Activated naive CD8-positive, alpha-beta T cell treated with anti-CD3 and anti-CD28 coated beads, Interleukin-2, amount 10 ng/mL, durations not matched to agents 7 days and 5 days (primary cell): ENCODE measurements at places on chromosomes 1 and 21. TPM values are rescaled to one million over a fixed set of nuclear protein-coding genes. Genes with fewer than 3 reads are reported as not detected.

DNA sequence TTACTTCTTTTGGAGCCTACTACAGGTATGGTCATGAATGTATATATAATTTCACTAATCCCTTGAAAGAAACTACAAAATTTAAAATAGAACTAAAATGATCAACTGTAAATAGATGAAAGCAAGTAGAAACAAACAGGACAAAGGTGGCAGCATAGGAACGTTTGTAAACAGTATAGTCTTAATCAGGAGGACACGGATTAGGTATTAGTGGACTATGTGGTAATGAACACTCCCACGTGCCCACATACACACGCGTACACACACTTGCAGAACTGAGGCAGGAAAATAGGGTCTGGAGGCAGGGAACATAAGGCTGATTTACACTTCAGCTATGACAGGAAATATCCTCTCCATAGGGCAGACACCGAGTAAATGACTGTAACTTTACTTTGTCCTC is 1397.8 kb downstream of the NCAM2 start:
- H3K4me3 ChIP-seq, result no peak overlapping the region
- no peak overlapping the region for H3K27ac ChIP-seq
- no peaks in the 10 kb centered on the region for H3K36me3 ChIP-seq
- DNase-seq, result no peak
- H3K27me3 ChIP-seq, result no peaks in the 10 kb centered on the region

The TNFSF4 gene
- total RNA-seq, result 4.0 TPM

The MSH4 gene
- 0.40 TPM for total RNA-seq

DNA sequence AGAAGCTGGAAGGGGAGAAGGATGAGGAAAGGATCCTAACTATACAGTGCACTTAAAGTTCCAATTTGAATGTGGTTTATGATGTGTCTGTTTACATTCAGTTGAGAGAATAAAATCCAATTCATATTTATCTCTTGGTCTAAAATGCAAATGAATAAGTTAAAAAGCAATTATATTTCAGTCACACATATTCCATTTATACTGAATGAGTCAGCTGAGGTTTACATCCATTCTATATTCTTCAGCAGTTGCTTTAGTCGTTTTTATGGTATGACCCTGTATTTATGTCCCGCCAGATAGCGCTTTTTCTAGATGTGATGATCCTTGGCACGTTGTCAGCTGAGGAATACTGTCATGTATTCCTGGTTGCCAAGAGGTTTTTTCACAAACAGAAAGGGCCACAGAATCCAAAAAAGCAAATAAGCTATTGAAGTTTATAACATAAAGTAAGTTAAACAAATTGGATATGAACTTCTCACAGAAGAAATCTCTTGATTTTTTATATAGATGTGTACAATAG is 866.2 kb downstream of the NCAM2 start:
- no peaks in the 10 kb centered on the region for H3K27me3 ChIP-seq
- H3K4me1 ChIP-seq, result no peaks in the 10 kb centered on the region
- no peak overlapping the region for H3K4me3 ChIP-seq
- DNase-seq, result no peak
- no peaks in the 10 kb centered on the region for H3K36me3 ChIP-seq
- no peak overlapping the region for H3K27ac ChIP-seq

DNA sequence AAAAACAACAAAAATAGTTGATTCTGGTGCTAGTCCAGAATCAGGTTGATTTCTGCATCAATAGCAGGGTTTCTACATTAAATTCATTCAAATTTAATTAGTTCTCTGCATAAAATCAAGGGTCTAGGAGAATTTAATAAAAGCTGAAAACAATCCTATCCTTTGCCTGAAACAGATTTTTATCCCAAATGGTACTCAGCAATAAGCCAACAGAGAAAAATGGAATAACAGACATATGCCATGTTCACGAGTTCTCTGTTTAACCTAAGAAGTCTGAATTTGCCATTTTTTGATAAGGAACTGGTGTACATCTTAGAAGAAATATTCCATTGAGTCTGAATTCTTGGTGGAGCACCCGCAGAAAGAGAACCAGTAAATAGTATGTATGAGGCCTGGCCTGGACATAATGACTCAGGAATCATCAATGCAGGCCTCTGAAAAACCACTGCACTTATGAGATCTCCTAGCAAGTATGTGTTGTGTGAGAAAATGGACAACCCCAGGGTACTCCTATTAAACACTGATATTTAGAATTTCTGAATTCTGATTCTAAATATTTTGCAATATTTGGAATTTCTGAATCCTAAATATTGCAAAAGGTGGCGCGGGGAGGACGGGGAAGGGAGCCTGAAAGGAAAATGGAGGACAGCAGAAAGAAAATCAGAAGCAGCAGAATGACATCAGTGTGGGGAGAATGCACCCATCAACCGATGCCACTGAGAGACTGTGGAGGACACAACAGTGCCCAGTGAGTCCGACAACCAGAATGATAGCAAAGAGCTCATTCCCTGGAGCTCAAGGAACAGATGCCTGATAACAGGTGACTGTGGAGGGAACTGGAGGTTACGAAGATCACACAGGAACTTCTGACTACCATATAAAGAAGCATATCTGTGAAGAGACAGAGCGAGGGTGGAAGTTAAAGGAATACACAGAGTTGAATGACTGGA is 97.6 kb downstream of the APP start:
- H3K27ac ChIP-seq, result no peak overlapping the region
- H3K4me1 ChIP-seq, result peaks cover 22% of the 10 kb centered on the region
- H3K36me3 ChIP-seq, result no peaks in the 10 kb centered on the region
- no peak overlapping the region for H3K4me3 ChIP-seq
- DNase-seq, result no peak

GRCh38 chr1:98098473-98098872 is 177.6 kb upstream of the DPYD start:
- no peak overlapping the region for H3K27ac ChIP-seq
- H3K4me1 ChIP-seq, result no peaks in the 10 kb centered on the region
- H3K4me3 ChIP-seq, result no peak overlapping the region
- H3K36me3 ChIP-seq, result no peaks in the 10 kb centered on the region
- H3K27me3 ChIP-seq, result no peaks in the 10 kb centered on the region

DNA sequence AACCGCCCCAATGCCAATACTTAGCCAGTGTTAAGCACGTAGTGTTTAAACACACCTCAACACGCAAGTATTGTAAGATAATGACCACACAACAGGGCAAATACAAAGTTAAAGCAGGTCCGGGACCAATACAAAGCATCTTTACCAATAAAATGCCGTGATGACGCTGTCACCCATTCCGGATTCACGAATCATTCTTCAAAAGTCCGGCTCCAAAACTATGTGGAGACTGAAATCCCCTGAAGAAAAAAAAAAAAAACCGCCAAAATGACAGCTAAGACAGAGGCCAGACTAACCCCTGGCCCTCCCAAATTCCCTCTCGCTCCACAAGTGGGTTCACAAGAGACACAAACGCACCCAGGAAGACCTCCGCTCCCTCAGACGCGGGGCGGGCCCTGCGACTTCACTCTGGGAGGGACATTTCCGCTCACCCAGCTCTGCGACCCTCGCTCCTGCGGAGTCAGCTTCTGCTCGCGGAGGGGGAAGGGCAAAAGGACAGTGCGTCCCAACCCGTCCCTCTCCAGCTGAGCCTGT is 625 bp upstream of the DARS2 start:
- peak overlapping the region; percentile 95 for H3K27ac ChIP-seq
- H3K4me1 ChIP-seq, result peaks cover 39% of the 10 kb centered on the region
- peak overlapping the region; percentile 92 for H3K4me3 ChIP-seq
- H3K27me3 ChIP-seq, result no peaks in the 10 kb centered on the region
- peaks cover 26% of the 10 kb centered on the region for H3K36me3 ChIP-seq
- no peak for DNase-seq

GRCh38 chr1:69861641-69862040 is 293.9 kb downstream of the LRRC7 start:
- H3K4me1 ChIP-seq, result no peaks in the 10 kb centered on the region
- H3K36me3 ChIP-seq, result no peaks in the 10 kb centered on the region
- H3K27ac ChIP-seq, result no peak overlapping the region

- DNase-seq, result no peak
- H3K4me1 ChIP-seq, result peaks cover 58% of the 10 kb centered on the region
- peaks cover 40% of the 10 kb centered on the region for H3K36me3 ChIP-seq
- peak overlapping the region; percentile 91 for H3K27ac ChIP-seq
- no peaks in the 10 kb centered on the region for H3K27me3 ChIP-seq
Observed at GRCh38 chr1:185419718-185420117, 102.7 kb upstream of the IVNS1ABP start.

- no peaks in the 10 kb centered on the region for H3K27me3 ChIP-seq
- no peak for DNase-seq
- peaks cover 40% of the 10 kb centered on the region for H3K36me3 ChIP-seq
Observed at GRCh38 chr21:44900559-44901251, 20.0 kb downstream of the ITGB2 start.

The ABCA4 gene
- total RNA-seq, result not detected

The RPTN gene
- not detected for total RNA-seq

GRCh38 chr1:98366343-98366742 is 295.2 kb upstream of the SNX7 start:
- no peaks in the 10 kb centered on the region for H3K36me3 ChIP-seq
- no peak for DNase-seq
- H3K27ac ChIP-seq, result no peak overlapping the region

GRCh38 chr1:244060686-244061085 is 9.6 kb downstream of the ZBTB18 start:
- peaks cover 5% of the 10 kb centered on the region for H3K36me3 ChIP-seq
- H3K27ac ChIP-seq, result no peak overlapping the region
- H3K4me3 ChIP-seq, result no peak overlapping the region
- H3K27me3 ChIP-seq, result peaks cover 6% of the 10 kb centered on the region
- no peak for DNase-seq

The A3GALT2 gene
- total RNA-seq, result not detected

- no peak overlapping the region for H3K27ac ChIP-seq
- H3K4me1 ChIP-seq, result no peaks in the 10 kb centered on the region
- no peaks in the 10 kb centered on the region for H3K27me3 ChIP-seq
- H3K4me3 ChIP-seq, result no peak overlapping the region
- DNase-seq, result no peak
Observed at GRCh38 chr1:214897581-214897980, 185.0 kb upstream of the KCNK2 start.
